Ovary (tissue), 10 donors: ENCODE measurements at places on chromosomes 2 and 18. TPM values are rescaled to one million over a fixed set of nuclear protein-coding genes. Genes with fewer than 3 reads are reported as not detected.

Gene CNTNAP5
- total RNA-seq = not detected

Gene PROKR1
- total RNA-seq = not detected

Gene NR4A2
- total RNA-seq = 13.2 TPM

Gene KCNF1
- total RNA-seq = not detected

Gene PROM2
- 4.9 TPM for total RNA-seq

Gene ADD2
- total RNA-seq = 6.2 TPM

Gene KCNJ13
- total RNA-seq = not detected

Gene HAAO
- 29.0 TPM for total RNA-seq

Gene RBKS
- 3.7 TPM for total RNA-seq

Gene ST8SIA5
- not detected for total RNA-seq

Gene SRBD1
- total RNA-seq = 20.8 TPM

Gene REG3A
- total RNA-seq = not detected

Gene EIPR1
- 6.6 TPM for total RNA-seq

Gene SEC11C
- 35.0 TPM for total RNA-seq

Gene CAPN14
- not detected for total RNA-seq

Gene FBXO48
- 0.83 TPM for total RNA-seq

Gene DES
- 97.8 TPM for total RNA-seq

Gene NPC1
- total RNA-seq = 29.8 TPM

Gene NOTO
- total RNA-seq = not detected

Gene PLB1
- total RNA-seq = 7.7 TPM

Gene ETAA1
- total RNA-seq = 12.8 TPM

Gene TCF7L1
- 28.3 TPM for total RNA-seq

Gene ELOA2
- not detected for total RNA-seq

Gene ASXL3
- 23.2 TPM for total RNA-seq

Gene SIX2
- total RNA-seq = 0.15 TPM

Gene ATP5F1A
- total RNA-seq = 267 TPM
